ENCODE measurements at places on chromosomes 2 and 18. TPM values are rescaled to one million over a fixed set of nuclear protein-coding genes. Genes with fewer than 3 reads are reported as not detected.

Gene IAH1
- 36.6 TPM for total RNA-seq

Gene LRP1B
- 4.6 TPM for total RNA-seq

Gene LRRC30
- total RNA-seq, result 2.7 TPM

Gene FTCDNL1
- 6.7 TPM for total RNA-seq

Gene DQX1
- 2.5 TPM for total RNA-seq

Gene SERPINB4
- not detected for total RNA-seq

Gene LIMS3
- total RNA-seq, result 7.3 TPM

Gene SLC30A3
- not detected for total RNA-seq

Gene OTX1
- total RNA-seq, result 0.62 TPM

Gene FZD7
- 27.1 TPM for total RNA-seq

Gene TGFA
- total RNA-seq, result 6.3 TPM

Gene TUBA3D
- total RNA-seq, result not detected

Gene SNTG2
- 2.7 TPM for total RNA-seq

Gene CNGA3
- total RNA-seq, result 0.51 TPM

Gene KRCC1
- 25.3 TPM for total RNA-seq

Gene CFAP210
- not detected for total RNA-seq

Gene SLC38A11
- not detected for total RNA-seq

Gene ABCG8
- not detected for total RNA-seq

Gene POTEJ
- not detected for total RNA-seq

Gene FBLN7
- total RNA-seq, result 9.5 TPM

Gene CSRNP3
- 20.6 TPM for total RNA-seq

Gene SLC16A14
- 9.9 TPM for total RNA-seq

Gene PRKD3
- total RNA-seq, result 45.6 TPM

Gene CAPN14
- total RNA-seq, result 20.5 TPM

Gene NTSR2
- not detected for total RNA-seq

Gene HOXD13
- total RNA-seq, result not detected

Gene POLE4
- 19.1 TPM for total RNA-seq

Gene BCL11A
- total RNA-seq, result 19.9 TPM

Gene DES
- total RNA-seq, result 5,232 TPM

Gene DNAJC10
- 78.3 TPM for total RNA-seq

Gene SCYGR4
- not detected for total RNA-seq

Gene DSG1
- 17.2 TPM for total RNA-seq

Gene CCBE1
- 5.3 TPM for total RNA-seq

Gene RUFY4
- total RNA-seq, result not detected

Gene TNFRSF11A
- 4.8 TPM for total RNA-seq

Gene CNDP1
- not detected for total RNA-seq

Gene CRYBA2
- total RNA-seq, result not detected

Gene CDK5R2
- not detected for total RNA-seq

Gene GRHL1
- total RNA-seq, result 50.3 TPM

Gene TACR1
- total RNA-seq, result 0.41 TPM

Gene GPBAR1
- total RNA-seq, result 0.92 TPM

Gene TMEM178A
- 4.9 TPM for total RNA-seq

Gene UGT1A10
- not detected for total RNA-seq

Gene MROH2A
- 2.5 TPM for total RNA-seq

Gene DNAH7
- 0.31 TPM for total RNA-seq
